ENCODE measurements at places on chromosomes 2 and 18. TPM values are rescaled to one million over a fixed set of nuclear protein-coding genes. Genes with fewer than 3 reads are reported as not detected.

GRCh38 chr2:219218732-219219701 lies at the start of gene ABCB6:
TSS of gene ABCB6 (minus strand) at chr2:219218958. CDS start at chr2:219218673, 285 bp downstream.
- peak within 1 kb of the TSS; percentile 85 for H3K4me3 ChIP-seq
- no peaks in the 10 kb centered on the region for H3K27me3 ChIP-seq
- DNase-seq, result peak; percentile 94
- no peaks in the 10 kb centered on the region for H3K4me1 ChIP-seq
- peaks cover 57% of the 10 kb centered on the region for H3K36me3 ChIP-seq

DNA sequence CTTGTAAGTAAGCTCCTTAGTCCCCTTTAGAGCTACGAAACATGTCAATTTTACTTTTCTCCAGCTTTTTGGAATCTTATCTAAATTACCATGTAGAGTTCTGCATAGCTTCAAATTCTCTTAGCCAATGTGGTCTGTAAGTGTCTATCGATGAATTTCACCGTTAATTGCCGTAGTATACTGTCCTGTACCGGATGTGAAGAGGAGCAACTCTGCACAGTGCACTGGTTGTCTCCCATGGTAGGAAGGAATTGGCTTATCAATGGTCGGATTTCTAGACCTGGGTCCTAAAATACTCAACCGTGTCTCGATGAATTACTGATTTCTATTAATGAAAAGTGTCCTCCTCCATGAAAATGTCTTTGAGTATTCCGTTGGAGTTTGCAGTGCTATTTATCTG lies 1.9 kb downstream of the NOP58 start:
- H3K36me3 ChIP-seq, result no peaks in the 10 kb centered on the region
- no peak overlapping the region for H3K4me3 ChIP-seq
- no peak overlapping the region for H3K27ac ChIP-seq
- no peak for DNase-seq

GRCh38 chr2:28360718-28361293 lies 31.9 kb upstream of the FOSL2 start:
- DNase-seq, result no peak
- H3K36me3 ChIP-seq, result no peaks in the 10 kb centered on the region
- no peak overlapping the region for H3K4me3 ChIP-seq
- H3K4me1 ChIP-seq, result no peaks in the 10 kb centered on the region
- H3K27ac ChIP-seq, result no peak overlapping the region

DNA sequence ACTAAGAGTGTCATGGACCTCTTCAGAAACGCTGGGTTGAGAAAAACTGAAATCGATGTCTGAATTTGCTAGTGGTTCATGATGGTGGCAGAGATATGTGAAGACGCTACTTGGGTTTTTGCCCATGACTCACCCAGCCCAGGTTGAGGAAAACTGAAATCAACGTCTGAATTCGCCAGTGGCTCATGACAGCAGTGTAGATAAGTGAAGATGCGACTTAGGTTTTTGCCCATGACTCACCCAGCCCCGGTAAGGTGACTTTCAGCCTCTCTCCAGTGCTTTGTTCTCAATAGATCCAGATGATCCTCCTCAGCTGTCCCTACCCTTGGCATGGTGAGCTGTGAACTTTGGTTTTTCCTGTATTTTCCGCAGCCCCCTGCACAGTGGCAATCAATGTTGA lies 105.3 kb upstream of the SIX3 start:
- H3K4me3 ChIP-seq, result no peak overlapping the region
- H3K4me1 ChIP-seq, result no peaks in the 10 kb centered on the region
- DNase-seq, result no peak
- H3K27me3 ChIP-seq, result no peaks in the 10 kb centered on the region

- no peak overlapping the region for H3K4me3 ChIP-seq
- H3K27ac ChIP-seq, result no peak overlapping the region
- H3K27me3 ChIP-seq, result no peaks in the 10 kb centered on the region
Measured at GRCh38 chr2:59296279-59296678, 1055.2 kb upstream of the FANCL start.

- no peak overlapping the region for H3K27ac ChIP-seq
- no peak overlapping the region for H3K4me3 ChIP-seq
- no peaks in the 10 kb centered on the region for H3K4me1 ChIP-seq
Measured at GRCh38 chr2:13650586-13651180, 933.9 kb downstream of the TRIB2 start.

GRCh38 chr2:241586564-241587264 lies 28.2 kb downstream of the BOK start:
- DNase-seq, result no peak
- H3K36me3 ChIP-seq, result peaks cover 56% of the 10 kb centered on the region
- H3K27me3 ChIP-seq, result no peaks in the 10 kb centered on the region
- no peak overlapping the region for H3K4me3 ChIP-seq

- H3K27me3 ChIP-seq, result peaks cover 30% of the 10 kb centered on the region
- H3K4me3 ChIP-seq, result peak overlapping the region; percentile 57
- no peaks in the 10 kb centered on the region for H3K4me1 ChIP-seq
Measured at GRCh38 chr2:111118981-111119821, 1.5 kb upstream of the BCL2L11 start.

GRCh38 chr2:36420569-36421181 lies 65.1 kb downstream of the CRIM1 start:
- no peak for DNase-seq
- peaks cover 8% of the 10 kb centered on the region for H3K36me3 ChIP-seq
- H3K4me3 ChIP-seq, result no peak overlapping the region
- H3K27ac ChIP-seq, result no peak overlapping the region
- H3K27me3 ChIP-seq, result no peaks in the 10 kb centered on the region
- peaks cover 9% of the 10 kb centered on the region for H3K4me1 ChIP-seq

DNA sequence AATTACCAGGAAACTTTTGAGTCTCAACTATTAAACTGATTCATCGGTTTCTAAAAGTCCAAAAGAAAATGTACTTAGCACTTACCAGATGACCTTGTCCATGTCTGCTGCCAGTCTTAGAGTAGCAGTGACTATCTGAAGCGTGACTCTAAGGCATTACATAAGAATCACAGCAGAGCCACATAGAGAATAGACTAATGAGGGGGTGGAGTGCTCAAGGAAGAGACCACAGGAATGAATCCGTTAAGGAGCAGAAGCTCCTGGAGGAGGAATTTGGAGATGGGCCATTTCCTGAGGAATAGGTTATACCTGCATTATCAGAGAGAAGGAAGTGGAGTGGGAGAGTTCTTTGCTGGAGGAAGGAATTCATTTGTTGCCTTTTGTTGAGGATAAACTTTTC lies 116.0 kb downstream of the MAP3K20 start:
- peak; percentile 61 for DNase-seq
- no peaks in the 10 kb centered on the region for H3K27me3 ChIP-seq
- H3K27ac ChIP-seq, result peak overlapping the region; percentile 88
- H3K4me1 ChIP-seq, result peaks cover 25% of the 10 kb centered on the region

DNA sequence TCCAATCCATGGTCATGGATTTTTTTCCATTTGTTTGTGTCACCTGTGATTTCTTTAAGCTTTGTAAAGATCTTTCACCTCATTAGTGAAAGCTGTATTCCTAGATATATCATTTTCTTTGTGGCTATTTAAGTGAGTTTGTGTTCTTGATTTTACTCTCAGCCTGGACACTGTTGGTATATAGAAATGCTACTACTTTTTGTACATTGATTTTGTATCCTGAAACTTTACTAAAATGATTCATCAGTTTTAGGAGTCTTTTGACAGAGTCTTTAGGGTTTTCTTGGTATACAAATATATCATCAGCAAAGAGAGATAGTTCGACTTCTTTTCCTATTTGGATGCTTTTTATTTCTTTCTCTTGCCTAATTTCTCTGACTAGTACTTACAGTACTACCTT lies 12.3 kb downstream of the GKN2 start:
- no peak for DNase-seq
- H3K27ac ChIP-seq, result no peak overlapping the region
- no peaks in the 10 kb centered on the region for H3K27me3 ChIP-seq
- H3K4me3 ChIP-seq, result no peak overlapping the region
- H3K4me1 ChIP-seq, result no peaks in the 10 kb centered on the region

DNA sequence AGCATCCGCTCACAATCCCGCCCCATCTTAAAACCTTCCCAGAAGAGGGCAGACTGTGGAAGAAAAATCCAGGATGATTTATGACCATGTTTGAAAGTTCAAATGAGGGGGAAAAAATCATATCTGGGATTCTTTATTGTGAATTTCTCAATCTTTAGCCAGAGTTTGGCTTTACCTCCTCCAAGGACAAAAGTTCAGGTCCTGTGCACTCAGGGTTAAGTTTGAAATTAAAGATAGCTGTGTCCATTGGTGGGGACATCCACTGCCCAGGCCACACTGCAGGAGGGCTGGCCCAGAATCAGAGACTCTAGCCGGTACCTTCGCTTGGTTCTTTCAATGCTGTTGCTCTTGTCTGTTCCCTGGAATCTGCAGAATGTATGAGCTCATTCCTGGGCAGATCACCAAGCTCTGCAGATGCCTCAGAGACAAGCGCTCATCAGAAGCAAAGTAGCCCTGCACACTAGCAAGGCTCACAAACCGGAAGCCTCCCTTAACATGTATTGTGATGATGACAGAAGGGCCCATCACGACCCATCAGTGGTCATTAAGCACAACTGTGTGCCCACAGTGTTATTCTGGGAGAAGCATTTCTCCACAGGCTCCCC lies 375.3 kb upstream of the KLHL29 start:
- H3K4me3 ChIP-seq, result no peak overlapping the region
- no peak for DNase-seq
- H3K36me3 ChIP-seq, result no peaks in the 10 kb centered on the region
- H3K27me3 ChIP-seq, result no peaks in the 10 kb centered on the region
- H3K27ac ChIP-seq, result no peak overlapping the region

DNA sequence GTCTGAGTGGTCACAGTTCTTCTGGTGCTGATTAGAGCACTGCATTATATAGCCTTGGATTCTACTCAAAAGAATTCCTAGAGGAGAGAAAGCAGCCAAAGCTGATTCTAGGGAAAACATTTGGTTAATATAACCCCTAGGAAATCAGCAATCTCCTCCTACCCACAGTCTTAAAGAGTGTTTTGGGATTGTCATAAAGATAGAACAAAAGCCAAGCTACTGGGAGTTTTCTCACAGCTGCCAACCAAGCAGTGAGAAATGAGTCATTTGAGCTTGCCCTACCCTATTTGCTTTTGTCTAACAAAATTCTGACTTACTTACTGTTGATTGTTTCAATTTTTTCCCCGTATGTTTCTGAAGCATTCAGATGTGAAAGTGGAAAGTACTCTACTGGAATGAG lies 469.3 kb downstream of the PLCL1 start:
- no peak overlapping the region for H3K4me3 ChIP-seq
- no peaks in the 10 kb centered on the region for H3K36me3 ChIP-seq
- H3K27me3 ChIP-seq, result no peaks in the 10 kb centered on the region
- H3K27ac ChIP-seq, result no peak overlapping the region

GRCh38 chr2:172198908-172199307 lies 96.2 kb upstream of the DLX2 start:
- H3K27me3 ChIP-seq, result no peaks in the 10 kb centered on the region
- peaks cover 13% of the 10 kb centered on the region for H3K36me3 ChIP-seq
- H3K4me1 ChIP-seq, result no peaks in the 10 kb centered on the region
- DNase-seq, result no peak

DNA sequence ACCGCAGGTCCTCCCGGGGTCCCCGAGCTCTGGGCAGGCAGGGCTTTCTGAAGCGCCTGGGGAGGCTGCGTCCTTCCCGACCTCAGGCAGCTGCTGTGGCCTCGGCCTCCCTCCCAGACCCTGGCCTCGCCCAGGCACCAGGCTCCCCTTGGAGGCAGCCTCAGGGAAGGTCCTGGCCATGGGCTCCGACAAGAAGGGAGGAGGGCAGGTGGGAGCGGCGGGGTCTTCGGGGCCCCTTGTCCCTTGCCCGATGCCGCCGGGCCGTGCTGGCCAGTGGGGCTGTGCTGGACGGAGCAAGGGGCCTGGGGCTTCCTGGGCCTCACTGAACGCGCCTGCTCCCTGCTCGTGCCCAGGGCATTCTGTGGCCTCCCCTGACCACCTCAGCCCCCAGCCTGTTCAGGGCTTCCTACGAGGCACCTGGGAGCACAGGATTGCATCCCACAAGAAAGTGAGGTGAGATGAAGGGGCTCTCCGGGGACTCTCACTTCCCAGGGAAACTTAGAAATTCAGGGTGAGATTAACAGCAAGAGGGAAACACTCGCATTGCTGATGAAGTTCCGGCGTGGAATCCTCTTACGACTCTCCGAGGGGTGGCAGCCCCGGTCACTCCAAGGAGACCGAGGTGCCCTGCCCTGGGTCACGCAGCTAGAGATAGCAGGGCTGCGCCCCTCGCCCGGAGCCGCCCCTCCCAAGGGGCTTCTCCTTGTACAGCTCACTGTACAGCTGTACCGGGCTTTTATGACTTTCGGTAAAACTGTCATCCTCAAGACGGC lies 778 bp downstream of the MFSD2B start:
- H3K27me3 ChIP-seq, result no peaks in the 10 kb centered on the region
- H3K4me1 ChIP-seq, result no peaks in the 10 kb centered on the region

DNA sequence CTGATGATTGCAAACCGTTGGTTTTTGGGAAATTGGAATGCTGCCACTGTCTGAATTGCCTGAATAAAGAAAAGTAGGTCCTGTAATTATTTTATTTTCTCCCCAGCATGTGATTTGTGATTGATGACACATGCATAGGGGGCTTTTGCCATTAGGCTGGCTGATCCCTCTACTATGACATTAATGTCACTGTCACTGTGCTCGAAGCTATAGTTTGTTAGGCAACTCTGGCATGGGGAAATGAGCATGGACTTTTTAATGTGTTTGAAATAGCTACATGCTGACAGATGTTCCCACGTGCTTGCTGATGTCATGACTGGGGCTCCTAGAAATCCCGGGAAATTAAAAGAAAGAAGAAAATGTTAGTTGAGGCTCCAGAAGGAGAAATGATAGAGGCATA lies 99.1 kb downstream of the HRH4 start:
- H3K4me3 ChIP-seq, result no peak overlapping the region
- no peaks in the 10 kb centered on the region for H3K36me3 ChIP-seq
- no peak overlapping the region for H3K27ac ChIP-seq
- H3K4me1 ChIP-seq, result no peaks in the 10 kb centered on the region
- no peak for DNase-seq
- no peaks in the 10 kb centered on the region for H3K27me3 ChIP-seq

Gene CERKL
- not detected for total RNA-seq

Gene NPAS2
- total RNA-seq, result 1.1 TPM

Gene SETBP1
- 4.8 TPM for total RNA-seq

Gene MBOAT2
- total RNA-seq, result 20.2 TPM
